Astrocyte (in vitro differentiated cells and primary cell): ENCODE measurements at places on chromosomes 16 and 17. TPM values are rescaled to one million over a fixed set of nuclear protein-coding genes. Genes with fewer than 3 reads are reported as not detected.

Gene MSLN
- not detected in 2 replicates for total RNA-seq

Gene TBC1D28
- total RNA-seq = not detected in 2 replicates

Gene HOXB9
- total RNA-seq = 0.10 and 0.11 TPM in 2 replicates

Gene TBX6
- total RNA-seq = 0.22 and 0.27 TPM in 2 replicates

Gene KRT9
- total RNA-seq = 0.09 TPM in 1 of 2 replicates, not detected in the other

Gene PROCA1
- total RNA-seq = 2.7 and 3.4 TPM in 2 replicates

Gene CSH2
- 4.3 and 5.8 TPM in 2 replicates for total RNA-seq

Gene PHB1
- 211 and 227 TPM in 2 replicates for total RNA-seq

Gene SAMD14
- 9.7 and 10.8 TPM in 2 replicates for total RNA-seq

Gene CACNG5
- total RNA-seq = not detected in 2 replicates

Gene KRTAP4-9
- total RNA-seq = not detected in 2 replicates

Gene TRIM72
- not detected in 2 replicates for total RNA-seq

Gene PMFBP1
- 1.2 TPM in 2 replicates for total RNA-seq

Gene TMEM101
- 17.1 and 21.8 TPM in 2 replicates for total RNA-seq

- no peak for DNase-seq
Observed at GRCh38 chr17:82281502-82282238, 8.2 kb upstream of the CSNK1D start.

DNA sequence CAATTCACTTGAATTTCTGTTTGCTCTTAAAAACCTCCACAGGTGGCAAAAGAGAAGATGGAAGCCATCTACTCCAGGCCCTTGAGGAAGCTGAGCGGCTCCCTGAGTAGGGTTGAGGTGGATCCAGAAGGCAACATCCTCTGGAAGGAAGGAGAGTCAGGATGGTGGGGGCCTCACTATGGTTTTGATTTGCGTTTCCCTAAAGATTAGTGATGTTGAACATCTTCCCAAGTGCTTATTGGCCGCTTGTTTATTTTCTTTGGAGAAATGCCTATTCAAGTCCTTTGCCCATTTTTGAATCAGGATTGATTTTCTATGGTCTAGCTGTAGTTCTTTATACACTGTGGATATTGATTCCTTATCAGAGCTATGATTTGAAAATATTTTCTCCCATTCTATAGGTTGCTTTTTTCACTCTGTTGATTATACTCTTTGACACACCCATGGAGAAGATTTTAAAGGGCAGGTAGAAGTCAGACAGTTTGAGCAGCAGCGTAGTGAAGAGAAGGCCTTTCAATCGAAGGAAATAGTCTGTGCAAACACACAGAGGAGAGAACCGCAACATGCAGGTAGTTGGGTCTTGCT is 58.6 kb downstream of the WSB1 start:
- DNase-seq = peak; percentile 42

DNA sequence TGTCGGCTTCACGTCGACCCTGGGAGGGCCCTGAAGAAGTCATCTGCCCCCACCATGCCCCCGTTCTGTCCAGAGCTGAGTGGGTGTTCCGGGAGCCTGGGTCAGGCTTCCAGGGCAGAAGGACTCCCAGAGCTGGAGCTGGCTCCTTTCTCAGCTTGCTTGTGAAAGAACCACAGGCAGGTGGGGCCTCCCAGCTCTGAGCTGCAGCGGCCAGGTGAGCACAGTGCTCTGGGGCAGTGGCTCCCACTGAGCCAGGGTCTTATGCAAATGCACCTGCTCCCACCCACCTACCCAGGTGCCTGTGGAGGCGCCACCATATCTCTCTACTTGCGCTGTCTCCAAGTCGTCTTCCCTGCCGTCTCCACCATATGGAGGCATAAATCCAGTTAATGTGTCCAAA is 140.0 kb upstream of the RPL38 start:
- no peak for DNase-seq

DNA sequence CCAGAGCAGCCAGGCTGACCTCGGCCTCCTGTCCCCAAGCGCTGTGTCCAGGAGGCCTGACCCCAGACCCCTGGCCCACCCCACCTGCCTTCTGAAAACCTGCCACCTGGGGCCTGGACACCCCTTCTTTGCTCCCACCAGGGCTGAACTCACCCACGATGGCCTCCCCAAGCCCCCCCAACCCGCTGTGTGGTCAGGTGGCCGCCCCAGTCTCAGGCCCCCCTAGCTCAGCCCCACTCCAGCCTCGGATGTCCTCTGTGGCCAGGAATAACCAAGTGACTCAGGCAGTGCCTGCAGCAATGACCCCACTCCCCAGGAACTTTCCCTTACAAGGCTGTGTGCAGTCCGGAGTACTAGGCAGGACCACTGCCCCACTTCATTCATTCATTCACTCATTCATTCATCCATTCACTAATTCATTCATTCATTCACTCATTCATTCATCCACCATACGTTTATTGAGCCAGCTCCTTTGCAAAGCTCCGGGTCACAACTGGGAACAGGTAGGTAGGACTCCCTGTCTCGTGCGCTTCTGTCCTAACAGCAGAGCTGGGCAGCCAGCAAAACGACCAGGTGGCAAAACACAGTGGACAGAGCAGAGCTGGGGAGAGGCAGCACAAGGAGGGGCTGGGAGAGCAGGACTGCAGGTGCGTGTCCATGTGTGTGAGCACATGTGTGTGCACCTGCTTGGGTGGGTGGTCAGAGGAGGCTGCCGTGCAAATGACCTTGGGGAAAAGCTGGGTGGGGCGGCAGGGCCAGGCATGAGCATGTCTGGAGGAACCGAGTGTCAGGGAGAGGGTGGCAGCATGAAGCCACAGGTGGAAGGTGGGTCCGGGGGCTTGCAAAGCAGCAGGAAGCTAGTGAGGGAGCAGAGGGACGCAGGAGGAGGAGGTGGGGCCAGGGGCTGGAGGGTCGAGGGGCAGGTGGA is 75.8 kb upstream of the CBX4 start:
- DNase-seq = no peak

- no peak for DNase-seq
Observed at GRCh38 chr17:75181608-75182318, 996 bp downstream of the SUMO2 start.

- peak; percentile 62 for DNase-seq
Observed at GRCh38 chr17:600576-601243, 113.9 kb downstream of the VPS53 start.

DNA sequence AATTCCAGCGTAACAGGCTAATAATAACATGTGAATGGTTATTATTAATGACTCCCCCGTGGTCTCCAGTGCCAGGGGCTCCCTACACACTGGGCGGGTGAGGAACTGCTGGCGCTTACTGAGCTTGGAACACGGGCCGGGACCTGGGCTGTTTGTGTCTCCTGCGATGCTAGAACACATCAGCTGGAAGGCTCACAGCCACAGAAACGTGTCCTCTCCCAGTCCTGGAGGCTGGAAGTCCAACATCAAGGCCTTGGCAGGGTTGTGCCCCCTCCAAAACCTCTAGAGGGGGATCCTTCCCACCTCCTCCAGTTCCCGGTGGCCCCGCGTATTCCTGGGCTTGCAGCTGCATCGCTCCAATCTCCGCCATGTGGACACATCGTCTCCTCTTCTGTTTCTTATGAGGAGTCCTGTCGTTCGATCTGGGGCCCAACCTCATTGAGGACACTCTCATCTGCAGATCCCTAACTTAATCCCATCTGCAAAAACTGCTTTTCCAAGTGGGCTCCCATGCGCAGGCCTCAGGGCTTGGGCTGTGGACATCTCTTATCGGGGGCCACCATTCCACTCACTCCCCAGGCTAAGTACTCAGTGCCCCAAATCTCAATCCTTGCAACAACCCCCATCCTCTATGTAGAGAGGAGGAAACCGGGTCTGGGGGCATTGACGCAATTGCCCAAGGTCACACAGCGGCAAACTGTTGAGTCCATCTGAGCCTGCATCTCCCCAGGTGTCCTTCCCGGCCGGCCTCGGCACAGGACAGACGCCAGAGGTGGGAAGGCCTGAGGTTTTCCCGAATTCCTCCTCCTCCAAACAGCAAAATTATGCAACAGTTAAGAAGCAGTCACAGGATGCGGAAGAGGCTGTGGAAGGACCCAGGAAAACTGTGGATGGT is 193.9 kb downstream of the IRF8 start:
- DNase-seq = no peak

DNA sequence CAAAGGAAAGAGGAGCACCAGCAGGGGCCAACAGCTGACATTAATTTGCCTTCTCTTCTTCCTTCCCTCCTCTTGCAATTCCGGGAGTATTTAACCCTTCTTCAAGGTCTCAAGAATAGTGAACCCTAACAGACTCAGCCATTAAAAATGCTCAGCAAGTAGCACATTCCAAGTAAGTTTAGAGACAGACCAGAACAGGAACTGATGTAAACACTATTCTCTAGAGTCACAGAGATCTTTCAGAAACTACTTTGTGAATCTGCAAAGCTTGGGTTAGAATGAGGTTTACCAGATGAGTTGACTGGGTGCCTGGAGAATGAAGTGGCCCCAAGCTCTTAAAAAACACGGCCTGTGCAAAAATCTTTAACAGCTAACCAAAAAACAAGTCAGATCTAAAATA is 50.9 kb downstream of the TEX2 start:
- peak; percentile 46 for DNase-seq

DNA sequence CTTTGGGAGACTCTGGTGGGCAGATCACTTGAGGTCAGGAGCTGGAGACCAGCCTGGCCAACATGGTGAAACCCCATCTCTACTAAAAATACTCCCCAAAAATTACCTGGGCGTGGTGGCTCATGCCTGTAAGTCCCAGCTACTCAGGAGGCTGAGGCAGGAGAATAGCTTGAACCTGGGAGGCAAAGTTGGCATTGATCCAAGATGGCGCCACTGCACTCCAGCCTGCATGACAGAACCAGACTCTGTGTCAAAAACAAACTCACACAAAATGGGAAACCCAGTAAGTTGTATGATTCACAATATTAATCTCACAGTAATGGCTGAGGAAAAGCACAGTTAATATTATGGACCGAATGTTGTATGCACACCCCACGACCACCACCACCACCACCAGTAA is 24.3 kb downstream of the WSB1 start:
- DNase-seq = no peak

- DNase-seq = no peak
Observed at GRCh38 chr16:52591471-52591870, 44.5 kb upstream of the TOX3 start.

- DNase-seq = no peak
Observed at GRCh38 chr16:47722046-47722445, 260.9 kb downstream of the PHKB start.

GRCh38 chr17:74870512-74870911 is 2.3 kb downstream of the FDXR start:
- peak; percentile 42 for DNase-seq

GRCh38 chr16:68382296-68382718 is 66.0 kb downstream of the SMPD3 start:
- no peak for DNase-seq

GRCh38 chr16:56041556-56042140 is 149.6 kb upstream of the GNAO1 start:
- no peak for DNase-seq

DNA sequence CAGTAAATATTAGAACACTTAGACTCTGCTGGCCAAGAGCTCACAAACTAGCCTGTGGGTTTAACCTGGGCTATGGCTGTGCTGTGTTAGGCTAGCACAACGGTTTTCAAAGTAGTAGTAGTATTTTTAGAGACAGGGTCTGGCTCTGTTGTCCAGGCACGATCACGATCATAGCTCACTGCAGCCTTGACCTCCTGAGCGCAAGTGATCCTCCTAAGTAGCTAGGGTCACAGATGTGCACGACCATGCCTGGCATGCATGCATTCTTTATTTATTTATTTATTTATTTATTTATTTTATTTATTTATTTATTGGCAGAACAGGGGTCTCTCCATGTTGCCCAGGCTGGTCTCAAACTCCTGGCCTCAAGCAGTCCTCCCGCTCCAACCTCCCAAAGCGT is 10.3 kb downstream of the MRPL27 start:
- DNase-seq = no peak

DNA sequence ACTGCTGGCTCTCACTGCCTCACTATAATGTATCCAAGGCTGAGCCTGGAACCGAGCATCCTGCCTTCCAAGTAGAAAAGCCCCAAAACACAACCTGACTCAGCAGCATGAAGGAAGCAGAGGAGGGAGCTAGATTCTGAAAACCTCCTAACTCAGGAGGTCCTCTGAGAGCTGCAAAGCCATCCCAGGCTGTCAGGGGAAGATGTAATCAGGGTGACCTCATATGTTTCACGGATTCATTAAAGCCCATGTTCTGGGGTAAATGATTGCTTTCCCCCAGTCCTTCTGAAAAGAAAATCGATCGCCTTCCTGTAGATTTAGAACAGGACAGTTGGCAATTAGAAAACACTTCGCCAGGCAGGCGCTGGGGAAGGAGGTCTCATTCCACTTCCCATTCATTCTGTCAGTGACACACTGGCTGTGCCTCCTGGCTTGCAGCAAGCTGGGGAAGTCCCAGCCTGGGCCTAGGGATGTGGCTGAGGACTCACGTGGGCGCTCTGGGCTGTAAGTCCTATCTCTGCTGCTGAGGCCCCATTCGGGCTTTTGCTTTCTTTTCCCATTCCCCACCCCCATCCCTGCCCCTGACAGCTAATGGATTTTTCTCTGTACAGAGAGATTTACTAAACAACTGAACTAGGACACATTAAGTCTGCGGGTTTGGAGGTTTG is 75.7 kb upstream of the TMEM132E start:
- no peak for DNase-seq

DNA sequence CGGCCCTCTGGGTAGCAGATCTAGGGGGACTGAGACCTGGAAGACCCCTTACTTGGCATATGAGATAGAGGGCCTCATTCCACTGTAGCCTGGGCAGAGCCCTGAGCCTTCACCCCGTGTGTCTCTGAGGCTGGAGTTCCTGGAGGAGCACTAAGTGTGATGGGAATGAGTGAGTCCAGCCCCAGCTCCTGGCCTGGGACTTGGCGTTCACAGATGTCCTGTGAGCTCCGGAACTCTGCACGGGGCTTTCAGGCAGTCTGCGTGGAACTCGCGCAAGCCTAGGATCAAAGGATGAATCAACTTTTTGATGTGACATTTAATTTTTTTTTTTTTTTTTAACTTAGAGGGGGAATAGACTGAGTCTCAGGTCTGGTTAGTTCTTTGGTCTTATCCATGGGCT is 1.8 kb downstream of the NKD1 start:
- no peak for DNase-seq

DNA sequence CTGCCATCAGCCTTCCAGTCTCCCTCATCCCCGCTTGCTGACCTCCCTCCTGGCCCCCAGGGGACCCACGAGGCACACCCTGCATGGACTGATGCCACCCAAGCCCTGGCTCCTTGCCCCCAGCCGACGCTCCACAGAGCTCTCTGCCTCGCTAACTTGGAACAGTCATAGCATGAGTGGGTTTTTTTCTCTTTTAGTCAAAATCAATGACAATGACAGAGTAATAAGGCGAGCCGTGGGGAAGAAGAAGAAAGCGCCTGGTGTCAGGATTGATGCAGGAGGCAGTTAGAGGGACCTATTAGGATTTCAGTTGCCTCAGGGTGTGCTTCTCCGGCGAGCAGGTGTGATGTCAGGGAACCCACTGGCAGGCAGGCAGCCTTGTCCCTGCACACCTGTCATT is 176.3 kb upstream of the TNRC6C start:
- DNase-seq = no peak

- DNase-seq = no peak
Observed at GRCh38 chr16:85291302-85292148, 179.3 kb upstream of the CIBAR2 start.
